ENCODE measurements at places on chromosomes 6 and 20. TPM values are rescaled to one million over a fixed set of nuclear protein-coding genes. Genes with fewer than 3 reads are reported as not detected.

DNA sequence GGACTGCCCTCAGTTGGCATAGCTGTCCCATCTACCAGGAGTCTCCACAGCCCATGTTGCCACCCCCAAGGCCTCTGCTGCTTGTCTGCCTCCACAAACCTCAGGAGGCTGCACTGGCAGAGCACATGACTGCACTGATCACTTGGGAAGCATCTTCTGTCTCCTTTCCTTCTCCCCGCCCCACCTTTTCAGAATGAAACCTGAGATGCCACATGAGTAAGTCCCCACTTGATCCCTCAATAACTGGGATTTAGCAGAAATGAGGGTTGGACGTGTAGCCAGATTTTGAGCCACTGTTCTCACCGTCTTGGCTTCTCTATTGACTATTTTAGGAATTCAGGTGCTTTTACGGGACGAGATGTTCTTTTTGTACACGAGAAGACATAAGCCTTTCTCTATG lies 328.4 kb downstream of the CDC5L start:
- no peak for DNase-seq

DNA sequence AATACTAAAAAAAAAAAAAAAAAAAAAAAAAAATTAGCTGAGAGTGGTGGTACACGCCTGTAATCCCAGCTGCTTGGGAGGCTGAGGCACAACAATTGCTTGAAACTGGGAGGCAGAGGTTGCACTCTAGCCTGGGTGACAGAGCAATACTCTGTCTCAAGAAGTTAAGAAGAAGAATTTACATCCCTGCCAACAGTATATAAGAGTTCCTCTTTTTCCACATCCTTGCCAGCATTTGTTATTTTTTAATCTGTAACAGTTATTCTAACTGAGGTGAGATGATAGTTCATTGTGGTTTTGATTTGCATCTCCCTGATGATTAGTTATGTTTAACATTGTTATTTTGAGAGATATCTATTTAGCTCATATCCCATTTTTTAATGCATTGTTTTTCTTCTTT lies 20.3 kb upstream of the DYNLRB1 start:
- no peak for DNase-seq

DNA sequence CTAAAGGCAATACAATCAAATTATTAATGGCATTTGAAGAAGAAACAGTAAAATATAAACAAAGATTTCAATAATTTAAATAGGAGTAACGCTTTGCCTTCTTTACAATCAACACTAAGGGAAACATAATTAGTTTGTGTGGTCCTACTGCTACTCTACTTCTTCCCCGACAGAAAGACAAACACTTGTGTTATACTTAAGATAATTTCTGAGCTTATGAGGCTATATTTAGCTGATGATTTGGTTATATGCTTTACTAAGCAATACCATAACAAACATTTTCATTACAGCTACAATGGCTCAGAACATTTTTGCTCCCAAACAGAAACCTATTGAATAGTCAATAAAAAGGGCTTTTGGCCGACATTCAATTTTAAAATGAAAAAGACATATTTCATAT lies 1217.2 kb upstream of the GJE1 start:
- no peak for DNase-seq

The BMP2 gene
- polyA plus RNA-seq: 2.7 TPM

The CCM2L gene
- polyA plus RNA-seq: 5.2 TPM

GRCh38 chr6:108652375-108652774 lies 91.7 kb downstream of the FOXO3 start:
- no peak for DNase-seq

The DPM1 gene
- 54.7 TPM for polyA plus RNA-seq

- no peak for DNase-seq
Observed at GRCh38 chr20:44109951-44110361, 77.0 kb downstream of the JPH2 start.

DNA sequence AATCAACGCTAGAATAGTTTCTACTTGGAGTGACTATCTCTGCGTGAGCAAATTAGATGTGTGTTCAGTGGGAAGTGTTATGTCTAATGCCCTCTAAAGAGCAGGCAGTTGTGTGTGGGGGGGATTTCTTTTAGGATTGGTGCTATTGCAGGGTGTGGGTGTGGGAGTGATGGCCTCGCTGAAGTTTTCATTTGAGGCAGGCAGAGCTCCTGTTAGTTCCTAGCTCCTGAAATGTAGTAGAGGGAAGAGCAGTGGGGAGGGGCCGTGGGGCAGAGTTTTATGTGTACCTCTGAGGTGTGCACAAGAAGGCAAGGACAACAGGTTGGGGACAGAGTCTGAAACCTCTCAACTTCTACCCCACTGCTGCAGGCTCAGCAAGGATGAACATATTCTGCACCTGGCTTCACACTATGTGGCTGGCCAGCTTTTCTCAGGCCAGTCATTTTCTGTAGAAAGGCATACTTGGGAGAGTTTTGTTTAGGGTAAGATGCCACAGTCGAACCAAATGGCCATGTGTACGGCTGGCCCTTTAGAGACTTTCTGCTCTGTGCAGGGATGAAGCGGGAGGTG lies 229.2 kb upstream of the SUPT3H start:
- no peak for DNase-seq

DNA sequence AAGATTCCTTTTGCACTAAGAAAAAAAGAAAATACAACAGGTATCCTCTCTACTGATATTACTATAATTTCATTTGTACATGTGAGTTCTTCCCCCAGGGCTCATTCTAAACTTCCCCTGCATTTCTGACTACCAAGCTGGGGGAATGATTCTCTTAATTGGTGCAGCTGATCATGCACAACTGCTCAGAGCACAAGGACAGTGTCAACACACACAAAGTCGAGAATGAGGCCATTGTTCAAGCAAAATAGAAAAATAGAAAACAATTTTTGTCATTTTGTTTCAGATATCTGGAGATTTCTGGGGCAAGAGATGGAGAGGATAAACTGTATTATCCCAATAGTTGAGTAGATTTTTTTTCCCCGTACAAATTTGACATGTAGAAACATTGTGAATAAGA lies 236.3 kb downstream of the HAO1 start:
- DNase-seq: no peak

- DNase-seq: no peak
Observed at GRCh38 chr6:81756690-81757089, 4.2 kb upstream of the TENT5A start.

DNA sequence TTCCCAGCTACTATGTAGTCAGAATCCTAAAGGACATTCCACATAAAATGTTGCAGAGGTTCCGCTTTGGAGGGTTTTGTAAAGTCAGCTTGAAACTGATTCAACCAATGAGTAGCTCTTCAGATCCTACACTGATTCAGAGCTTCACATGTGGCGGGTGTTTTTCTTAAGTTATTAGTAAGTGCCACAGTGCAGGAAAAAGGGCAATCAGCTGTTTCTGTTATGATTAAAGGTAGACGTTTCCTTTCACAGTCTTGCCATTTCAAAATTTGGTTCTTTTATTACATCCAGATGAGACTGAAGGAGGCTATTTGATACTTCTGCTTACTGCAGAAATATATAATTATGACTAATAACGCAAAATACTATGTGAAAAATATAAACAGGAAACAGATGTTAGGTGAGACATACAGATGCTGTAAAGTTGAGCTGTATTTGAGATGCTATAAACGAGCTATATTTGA lies 443.9 kb downstream of the CDKAL1 start:
- peak; percentile 46 for DNase-seq

DNA sequence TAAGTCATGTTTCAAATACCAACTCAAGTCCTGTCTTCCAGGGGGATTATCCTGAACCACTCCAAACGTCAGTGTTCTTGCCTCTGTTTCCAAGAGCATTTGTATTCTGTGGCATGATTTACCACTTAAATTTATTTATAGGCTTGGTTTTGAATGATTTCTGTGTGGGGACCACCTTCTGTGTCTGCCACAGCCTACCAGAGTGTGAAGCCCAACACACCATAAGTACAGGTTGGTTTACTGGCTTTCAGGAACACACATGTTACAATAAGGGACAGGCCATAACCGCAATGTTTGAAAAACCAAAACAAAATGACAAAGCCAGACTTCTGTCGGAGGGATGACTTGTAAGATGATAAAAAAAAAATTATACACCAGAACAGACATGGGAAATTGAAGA lies 56.5 kb upstream of the MAP3K7 start:
- DNase-seq: no peak

GRCh38 chr6:156774863-156775405 lies 2.2 kb upstream of the ARID1B start:
- DNase-seq: no peak

DNA sequence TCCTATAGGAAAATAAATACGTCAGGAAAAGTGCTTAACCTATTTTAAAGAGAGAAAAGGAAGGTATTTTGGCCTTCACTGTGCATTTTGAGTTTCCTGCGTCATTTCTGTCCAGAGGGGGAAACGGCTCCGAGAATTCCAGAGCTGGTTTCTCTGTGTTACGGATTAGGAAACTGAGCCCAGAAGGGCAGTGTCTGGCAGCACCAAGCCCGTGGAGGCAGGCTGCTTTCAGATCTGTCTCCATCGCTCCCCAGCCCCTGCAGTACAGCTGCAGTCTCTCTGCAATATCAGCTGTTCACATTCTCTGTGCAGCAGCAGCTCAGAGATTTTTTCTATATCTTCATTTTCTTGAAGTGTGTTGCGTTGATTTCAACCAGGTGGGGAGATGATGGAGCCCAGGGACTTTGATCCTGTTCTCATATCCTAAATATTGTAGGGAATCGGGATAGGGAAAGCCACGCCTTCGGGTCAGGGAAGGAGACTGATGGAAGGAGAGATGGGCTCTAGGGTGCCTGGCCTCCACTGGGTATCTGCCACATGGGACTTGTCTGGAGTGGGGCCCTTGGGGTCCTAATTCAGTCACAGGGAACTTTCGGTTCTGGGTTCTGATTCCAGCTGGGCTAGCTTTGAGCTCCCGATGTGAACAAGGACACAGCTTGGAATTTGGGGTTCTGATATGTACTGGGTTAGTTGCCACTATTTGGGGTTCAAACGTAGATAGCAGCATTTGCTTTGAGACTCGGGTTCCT lies 2.8 kb downstream of the ANKRD60 start:
- DNase-seq: no peak

DNA sequence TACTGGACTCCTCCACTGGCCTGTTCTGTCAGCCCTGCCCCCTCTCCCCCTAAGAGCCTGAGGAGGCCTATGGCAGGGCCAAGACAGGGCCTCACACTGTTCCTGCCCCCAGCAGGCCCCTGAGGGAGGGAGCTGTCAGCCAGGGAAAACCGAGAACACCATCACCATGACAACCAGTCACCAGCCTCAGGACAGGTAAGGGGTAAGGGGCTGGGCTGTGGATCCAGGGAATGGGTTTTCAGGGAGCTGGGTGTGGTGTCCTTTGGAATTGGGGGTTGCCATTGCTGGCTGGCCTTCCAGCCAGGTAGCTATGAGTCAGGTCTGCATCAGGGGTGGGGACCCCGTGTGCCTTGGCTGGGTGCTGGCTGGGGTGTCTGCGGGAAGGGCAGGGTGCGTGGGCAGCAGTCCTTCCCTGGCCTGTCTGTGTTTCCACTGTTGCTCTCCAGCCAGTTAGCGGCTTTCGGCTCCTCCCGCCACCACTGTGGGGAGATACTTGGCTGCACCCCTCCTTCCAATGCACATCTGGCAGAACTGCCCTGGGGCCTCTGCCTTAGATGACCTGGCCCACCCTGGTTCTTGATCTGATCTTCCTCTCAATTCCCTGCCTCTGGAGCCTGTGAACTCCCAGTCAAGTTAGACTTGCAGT lies 3.9 kb downstream of the SLC29A1 start:
- DNase-seq: no peak

DNA sequence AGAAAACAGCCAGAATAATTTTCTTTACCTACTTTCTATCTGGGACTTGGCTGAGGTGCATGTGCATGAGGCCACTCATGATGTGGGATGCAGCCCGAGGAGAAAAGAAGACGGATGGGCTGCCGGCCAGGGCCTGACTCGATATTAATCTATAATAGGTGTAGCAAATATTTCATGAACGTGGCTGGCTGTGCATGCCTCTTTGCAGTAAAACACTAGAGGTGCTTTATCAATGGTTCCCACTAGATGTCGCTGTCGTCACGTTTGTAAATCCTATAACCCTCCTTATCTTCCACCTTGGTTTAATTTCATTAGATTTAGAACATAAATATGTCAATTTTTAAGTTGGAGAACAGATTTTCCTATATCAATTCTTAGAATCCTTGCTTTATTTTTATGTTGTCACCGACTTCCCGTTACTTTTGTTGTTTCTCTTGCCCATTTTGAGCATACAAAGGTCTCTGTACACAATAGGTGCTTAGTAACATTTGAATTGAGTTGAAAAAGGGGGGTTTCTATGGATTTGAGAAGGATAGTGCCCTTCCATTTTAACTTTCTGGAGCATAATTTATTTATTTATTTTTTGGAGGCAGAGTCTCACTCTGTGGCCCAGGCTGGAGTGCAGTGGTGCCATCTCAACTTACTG lies 19.6 kb upstream of the FERMT1 start:
- peak; percentile 62 for DNase-seq

DNA sequence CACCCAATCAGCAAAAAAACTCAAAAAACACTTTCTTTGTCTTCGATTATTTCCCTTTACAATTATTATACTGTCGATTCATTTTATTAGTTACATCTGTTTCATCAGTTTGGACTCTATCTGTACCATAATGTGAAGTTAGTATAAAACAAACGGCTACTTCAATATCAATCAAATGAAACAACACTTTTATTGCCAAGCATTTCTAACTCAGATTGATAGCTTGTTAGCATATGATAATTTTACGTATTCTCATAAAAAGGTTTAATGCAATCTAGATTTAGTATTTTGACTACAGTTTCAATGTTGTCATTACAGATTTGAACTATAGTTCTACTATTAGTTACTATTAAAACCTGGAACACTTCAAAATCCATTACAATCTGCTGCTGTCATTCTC lies 149.3 kb downstream of the PTPRK start:
- DNase-seq: no peak

The GJE1 gene
- not detected for polyA plus RNA-seq

- DNase-seq: no peak
Observed at GRCh38 chr6:156884306-156884705, 107.1 kb downstream of the ARID1B start.

All from muscle of arm (tissue), 14 donors.